ENCODE measurements at places on chromosomes 4 and X. TPM values are rescaled to one million over a fixed set of nuclear protein-coding genes. Genes with fewer than 3 reads are reported as not detected.

Gene CTPS2
- 39.7 TPM for total RNA-seq

Gene UCP1
- not detected for total RNA-seq

Gene FGF13
- not detected for total RNA-seq

DNA sequence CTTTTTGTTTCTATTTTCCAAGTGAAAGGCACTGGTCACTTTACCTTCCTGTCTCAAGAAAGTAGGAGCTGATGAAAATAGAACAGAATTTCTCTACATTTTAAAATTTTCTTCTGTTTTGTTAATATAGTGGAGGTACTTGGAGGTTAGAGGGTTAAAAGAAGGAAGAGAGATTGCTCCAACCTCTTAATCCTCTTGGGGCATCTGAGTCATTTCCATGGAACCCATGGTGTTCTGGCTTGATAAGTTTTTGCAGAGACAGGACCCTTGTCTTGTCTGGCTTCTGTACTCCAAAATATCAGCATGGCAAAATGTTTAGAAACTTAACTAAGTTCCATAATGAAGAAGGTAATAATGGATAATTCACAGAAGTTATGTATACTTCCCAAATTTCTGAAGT lies 727.2 kb downstream of the C4orf33 start:
- no peaks in the 10 kb centered on the region for H3K36me3 ChIP-seq
- no peak overlapping the region for H3K27ac ChIP-seq
- peaks cover 8% of the 10 kb centered on the region for H3K4me1 ChIP-seq
- no peak for DNase-seq

Gene DDX53
- not detected for total RNA-seq

- no peak overlapping the region for H3K4me3 ChIP-seq
- H3K27ac ChIP-seq: no peak overlapping the region
- no peak for DNase-seq
- H3K4me1 ChIP-seq: no peaks in the 10 kb centered on the region
- H3K27me3 ChIP-seq: peaks cover 6% of the 10 kb centered on the region
Measured at GRCh38 chr4:109315341-109315740, 12.9 kb upstream of the COL25A1 start.

DNA sequence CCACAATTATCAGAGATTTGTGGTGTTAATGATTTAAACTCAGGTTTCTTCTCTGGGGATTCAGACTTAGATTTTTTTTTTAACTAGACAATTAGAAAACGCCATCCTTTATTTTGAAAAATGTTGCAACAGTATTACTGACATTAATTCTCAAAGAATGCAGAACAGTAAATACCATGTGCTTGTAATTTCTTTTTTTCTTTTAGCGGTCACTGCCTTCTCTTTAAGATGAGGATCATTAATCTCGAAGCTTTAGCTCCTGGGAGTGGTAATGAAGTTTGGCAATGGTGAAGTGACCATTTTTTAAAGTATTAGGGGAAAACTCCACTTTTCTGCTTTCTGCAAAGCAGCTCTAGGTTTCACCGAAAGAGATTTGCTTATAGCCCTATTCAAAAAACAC lies 164.0 kb upstream of the MBNL3 start:
- no peaks in the 10 kb centered on the region for H3K36me3 ChIP-seq
- no peak overlapping the region for H3K4me3 ChIP-seq
- H3K27ac ChIP-seq: no peak overlapping the region

Gene POU4F2
- total RNA-seq: not detected

GRCh38 chrX:77953708-77954107 lies 15.7 kb downstream of the PGAM4 start:
- H3K4me1 ChIP-seq: peaks cover 22% of the 10 kb centered on the region
- no peak for DNase-seq
- H3K4me3 ChIP-seq: no peak overlapping the region
- no peaks in the 10 kb centered on the region for H3K27me3 ChIP-seq

- DNase-seq: peak; percentile 51
- peaks cover 10% of the 10 kb centered on the region for H3K27me3 ChIP-seq
- no peaks in the 10 kb centered on the region for H3K36me3 ChIP-seq
- no peak overlapping the region for H3K4me3 ChIP-seq
- no peaks in the 10 kb centered on the region for H3K4me1 ChIP-seq
Measured at GRCh38 chr4:548976-549375, 27.1 kb downstream of the TMEM271 start.

GRCh38 chrX:130637591-130637990 lies 235.8 kb downstream of the RBMX2 start:
- peaks cover 12% of the 10 kb centered on the region for H3K4me1 ChIP-seq
- no peak for DNase-seq
- no peak overlapping the region for H3K4me3 ChIP-seq
- H3K36me3 ChIP-seq: peaks cover 8% of the 10 kb centered on the region
- no peaks in the 10 kb centered on the region for H3K27me3 ChIP-seq
- peak overlapping the region; percentile 69 for H3K27ac ChIP-seq

Gene GABRE
- total RNA-seq: 1.4 TPM

GRCh38 chr4:13704761-13705160 lies 77.2 kb upstream of the BOD1L1 start:
- H3K4me1 ChIP-seq: peaks cover 14% of the 10 kb centered on the region
- DNase-seq: no peak
- H3K27ac ChIP-seq: no peak overlapping the region

DNA sequence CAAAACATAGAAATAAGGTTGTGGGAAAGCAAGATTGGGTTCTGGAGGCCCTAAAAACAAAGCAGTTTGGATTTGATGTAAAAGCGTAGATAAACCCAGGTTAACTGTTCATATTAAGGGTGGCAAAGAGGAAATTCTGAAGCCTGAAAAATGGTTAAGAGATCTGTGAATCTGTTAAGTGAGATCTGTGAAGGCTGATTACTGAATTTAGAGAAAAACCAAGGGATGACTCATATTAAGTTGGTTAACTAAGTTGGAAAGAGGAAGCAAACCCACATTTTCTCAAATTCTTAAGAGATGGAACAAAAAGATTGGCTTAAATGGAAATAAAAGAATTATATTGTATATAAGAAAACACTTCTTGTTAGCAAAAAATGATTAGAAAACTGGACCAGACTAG lies 22.8 kb downstream of the GPAT3 start:
- no peaks in the 10 kb centered on the region for H3K36me3 ChIP-seq
- H3K27ac ChIP-seq: no peak overlapping the region
- no peaks in the 10 kb centered on the region for H3K4me1 ChIP-seq
- no peak overlapping the region for H3K4me3 ChIP-seq
- H3K27me3 ChIP-seq: peaks cover 20% of the 10 kb centered on the region

- H3K36me3 ChIP-seq: peaks cover 40% of the 10 kb centered on the region
- peak; percentile 51 for DNase-seq
- H3K4me3 ChIP-seq: no peak overlapping the region
- H3K4me1 ChIP-seq: peaks cover 7% of the 10 kb centered on the region
- H3K27ac ChIP-seq: no peak overlapping the region
- H3K27me3 ChIP-seq: no peaks in the 10 kb centered on the region
Measured at GRCh38 chr4:1978741-1979476, 29.9 kb downstream of the NELFA start.

Gene PAK3
- not detected for total RNA-seq

Gene NPY1R
- 1.3 TPM for total RNA-seq

GRCh38 chrX:44415639-44416386 lies 72.3 kb upstream of the EFHC2 start:
- H3K36me3 ChIP-seq: no peaks in the 10 kb centered on the region
- no peak overlapping the region for H3K4me3 ChIP-seq
- no peak for DNase-seq
- H3K27me3 ChIP-seq: no peaks in the 10 kb centered on the region
- no peaks in the 10 kb centered on the region for H3K4me1 ChIP-seq

DNA sequence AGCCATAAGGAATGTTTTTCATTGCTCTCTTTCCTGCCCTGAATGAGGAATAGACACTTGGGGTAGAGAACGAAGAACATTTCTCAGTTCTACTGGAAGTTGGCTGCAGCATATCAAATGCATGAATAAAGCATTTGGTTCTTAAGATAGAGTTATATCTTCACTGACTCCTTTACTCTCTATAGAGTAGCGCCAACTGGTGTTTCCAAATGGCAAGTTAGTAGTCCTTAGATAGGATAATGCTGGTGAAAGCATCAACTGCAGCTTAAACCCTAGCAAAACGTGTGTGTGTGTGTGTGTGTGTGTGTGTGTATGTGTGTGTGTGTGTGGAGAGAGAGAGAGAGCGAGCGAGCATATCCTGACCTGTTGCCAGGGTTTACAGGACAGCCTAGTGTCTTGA lies 62.2 kb upstream of the FRMPD4 start:
- H3K27ac ChIP-seq: no peak overlapping the region
- peaks cover 27% of the 10 kb centered on the region for H3K27me3 ChIP-seq
- H3K36me3 ChIP-seq: no peaks in the 10 kb centered on the region
- no peak overlapping the region for H3K4me3 ChIP-seq
- no peak for DNase-seq
- peaks cover 1% of the 10 kb centered on the region for H3K4me1 ChIP-seq

- H3K27ac ChIP-seq: no peak overlapping the region
- H3K27me3 ChIP-seq: peaks cover 15% of the 10 kb centered on the region
- no peak overlapping the region for H3K4me3 ChIP-seq
- no peak for DNase-seq
- H3K4me1 ChIP-seq: no peaks in the 10 kb centered on the region
- no peaks in the 10 kb centered on the region for H3K36me3 ChIP-seq
Measured at GRCh38 chrX:9072281-9072680, 38.4 kb upstream of the FAM9B start.

DNA sequence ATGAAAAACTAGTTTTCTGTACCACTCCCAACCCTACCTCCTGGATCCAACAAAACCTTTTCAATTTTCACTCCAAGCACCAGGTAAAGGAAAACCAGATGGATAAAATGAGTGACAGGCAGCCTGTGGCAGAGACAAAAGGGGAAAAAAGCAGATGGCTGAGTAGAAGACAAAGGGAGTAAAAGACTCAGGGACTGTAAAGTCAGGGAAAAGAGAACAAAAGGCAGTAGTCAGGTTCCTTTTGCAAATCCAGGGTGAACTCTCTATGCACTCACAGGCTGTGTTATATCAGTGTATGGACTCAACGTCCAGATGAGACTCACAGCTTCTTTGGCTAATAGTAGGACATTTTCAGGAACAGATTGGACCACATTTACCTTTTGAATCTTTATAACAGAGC lies 54.2 kb downstream of the QRFPR start:
- no peak overlapping the region for H3K27ac ChIP-seq
- H3K4me3 ChIP-seq: no peak overlapping the region
- DNase-seq: no peak
- H3K36me3 ChIP-seq: no peaks in the 10 kb centered on the region
- H3K4me1 ChIP-seq: no peaks in the 10 kb centered on the region

Measured in osteocyte (in vitro differentiated cells).